Midbrain (tissue), 1 donor: ENCODE measurements at places on chromosomes 6 and 20.

DNA sequence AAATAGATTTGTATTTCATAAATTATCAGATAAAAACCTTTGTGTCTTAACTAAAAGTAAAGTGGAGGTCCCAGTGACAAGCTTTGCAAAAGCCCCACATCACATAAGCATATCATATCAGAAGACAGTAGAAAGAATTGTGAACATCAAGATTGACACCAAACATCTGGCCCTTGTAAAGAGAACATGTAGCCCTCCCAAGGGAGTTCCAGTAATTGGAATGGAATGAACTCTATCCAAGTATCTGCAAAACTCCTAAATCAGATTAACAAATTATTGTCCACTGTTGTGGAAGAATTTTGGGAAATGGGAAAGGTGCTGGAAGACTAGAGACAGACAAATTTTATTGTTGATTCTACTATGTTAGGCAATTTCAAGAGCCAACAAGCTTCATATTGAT is 268.8 kb downstream of the KCNQ5 start:
- no peak for DNase-seq

DNA sequence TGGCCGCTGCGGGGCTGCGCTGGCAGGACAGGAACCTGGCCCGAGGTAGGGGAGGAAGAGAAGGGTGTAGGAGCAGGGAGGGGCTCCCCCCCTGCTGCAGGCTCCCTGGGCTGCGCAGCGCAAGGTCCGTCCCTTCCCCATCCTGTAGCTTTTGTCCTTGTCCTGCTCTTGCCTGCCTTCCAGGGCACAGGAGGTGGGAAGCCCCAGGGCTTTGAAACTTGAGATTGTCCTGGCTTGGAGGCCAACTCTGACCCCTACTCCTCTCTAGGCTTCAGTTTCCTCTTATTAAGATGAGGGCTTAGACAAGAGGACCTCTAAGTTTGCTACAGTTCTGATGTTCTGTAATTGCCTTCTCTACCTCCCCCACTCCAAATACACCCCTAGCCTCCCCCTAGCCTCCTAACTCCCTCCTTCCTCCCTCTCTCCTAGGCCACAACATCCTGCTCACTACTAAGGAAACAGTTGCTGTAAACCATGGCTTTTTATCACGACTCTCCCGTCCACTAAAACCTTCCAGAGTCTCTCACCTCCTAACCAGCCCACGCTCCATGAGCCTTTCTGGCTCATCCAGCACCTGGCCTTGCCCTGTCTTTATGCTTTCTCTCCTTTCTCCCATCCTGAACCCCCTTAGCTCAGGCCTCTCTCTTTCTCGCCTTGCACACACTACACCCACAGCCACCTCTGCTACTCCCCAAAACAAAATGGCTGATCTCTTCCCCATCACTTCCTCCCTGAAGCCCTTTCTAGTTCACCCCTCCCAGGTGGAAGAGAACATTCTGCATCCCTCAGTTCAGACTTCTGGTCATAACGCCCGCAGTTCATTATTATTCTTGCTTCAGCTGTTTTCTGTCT is 10.2 kb downstream of the UNC5CL start:
- DNase-seq, result no peak

- DNase-seq, result no peak
Measured at GRCh38 chr20:16864963-16865362, 116.8 kb downstream of the OTOR start.

DNA sequence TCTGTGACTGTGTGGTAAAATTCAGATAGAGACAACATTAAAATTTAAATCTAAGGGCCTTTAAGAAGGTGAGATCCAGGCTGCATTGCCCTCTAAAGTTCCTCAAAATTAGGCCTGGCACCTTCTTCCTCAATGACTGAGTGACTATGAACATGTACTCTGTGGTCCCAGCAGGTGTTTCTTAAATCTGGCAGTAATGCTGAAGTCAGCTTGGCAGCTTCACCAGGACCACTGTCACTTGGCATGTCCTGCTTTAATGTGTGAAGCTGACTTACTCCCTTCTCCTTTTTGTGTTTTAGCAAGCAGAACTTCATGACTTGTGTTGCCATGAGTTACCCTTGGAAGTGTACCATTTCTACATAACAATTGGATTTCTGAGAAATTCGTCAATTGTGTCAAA is 141.7 kb downstream of the NKAIN2 start:
- DNase-seq, result no peak

DNA sequence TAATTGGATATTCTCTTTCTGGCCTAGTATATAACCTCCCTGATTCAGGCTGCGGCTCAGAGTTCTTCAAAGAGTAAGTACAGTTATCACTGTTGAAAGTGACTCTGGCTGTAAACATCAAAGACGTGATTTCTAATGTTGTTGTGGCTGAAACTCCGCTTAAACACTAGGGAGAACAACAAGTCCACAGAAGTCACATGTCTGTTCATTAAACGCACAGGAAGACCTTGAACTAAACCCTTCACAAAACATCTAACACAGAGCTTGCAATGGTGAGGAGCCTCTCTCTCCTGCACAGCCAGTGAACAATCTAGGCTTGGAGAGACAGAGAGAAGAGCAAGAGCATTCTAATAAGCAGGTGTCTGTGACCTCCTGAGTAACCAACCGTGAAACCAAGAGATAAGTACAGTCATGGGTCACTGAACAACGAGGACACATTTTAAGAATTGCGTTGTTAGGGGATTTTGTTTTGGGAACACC is 249.3 kb downstream of the PRKN start:
- DNase-seq, result no peak

- no peak for DNase-seq
Measured at GRCh38 chr20:24670981-24671380, 201.6 kb downstream of the SYNDIG1 start.

GRCh38 chr20:57993716-57994431 is 234.6 kb downstream of the ANKRD60 start:
- DNase-seq, result no peak

- no peak for DNase-seq
Measured at GRCh38 chr6:148081076-148081475, 261.6 kb upstream of the SASH1 start.

- peak; percentile 90 for DNase-seq
Measured at GRCh38 chr20:44615876-44616603, 33.7 kb downstream of the PKIG start.

DNA sequence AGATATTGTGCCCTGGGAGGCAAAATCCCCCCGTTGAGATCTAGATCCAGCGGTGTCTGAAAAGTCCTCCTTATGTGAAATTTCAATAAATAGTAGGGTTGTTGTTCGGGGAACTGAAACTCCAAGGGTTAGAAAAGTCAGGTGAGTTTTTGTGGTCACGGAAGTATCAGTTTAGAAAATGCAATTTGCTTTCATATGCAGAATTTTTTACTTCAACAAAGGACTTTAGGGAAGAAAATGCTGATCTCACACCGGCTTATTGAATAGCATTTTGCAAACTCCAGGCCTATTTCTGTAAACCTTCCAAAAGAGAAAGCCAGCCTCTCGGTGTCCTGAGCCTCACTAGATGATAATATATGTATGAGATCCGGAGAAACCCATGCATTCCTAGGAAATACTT is 254.7 kb downstream of the TSHZ2 start:
- DNase-seq, result no peak

GRCh38 chr20:44465001-44465560 is 10.6 kb upstream of the TTPAL start:
- no peak for DNase-seq
